ENCODE measurements at places on chromosomes 7 and 10. TPM values are rescaled to one million over a fixed set of nuclear protein-coding genes. Genes with fewer than 3 reads are reported as not detected.

The JCAD gene
- total RNA-seq = 27.1 TPM

The ATXN7L1 gene
- total RNA-seq = 5.1 TPM

DNA sequence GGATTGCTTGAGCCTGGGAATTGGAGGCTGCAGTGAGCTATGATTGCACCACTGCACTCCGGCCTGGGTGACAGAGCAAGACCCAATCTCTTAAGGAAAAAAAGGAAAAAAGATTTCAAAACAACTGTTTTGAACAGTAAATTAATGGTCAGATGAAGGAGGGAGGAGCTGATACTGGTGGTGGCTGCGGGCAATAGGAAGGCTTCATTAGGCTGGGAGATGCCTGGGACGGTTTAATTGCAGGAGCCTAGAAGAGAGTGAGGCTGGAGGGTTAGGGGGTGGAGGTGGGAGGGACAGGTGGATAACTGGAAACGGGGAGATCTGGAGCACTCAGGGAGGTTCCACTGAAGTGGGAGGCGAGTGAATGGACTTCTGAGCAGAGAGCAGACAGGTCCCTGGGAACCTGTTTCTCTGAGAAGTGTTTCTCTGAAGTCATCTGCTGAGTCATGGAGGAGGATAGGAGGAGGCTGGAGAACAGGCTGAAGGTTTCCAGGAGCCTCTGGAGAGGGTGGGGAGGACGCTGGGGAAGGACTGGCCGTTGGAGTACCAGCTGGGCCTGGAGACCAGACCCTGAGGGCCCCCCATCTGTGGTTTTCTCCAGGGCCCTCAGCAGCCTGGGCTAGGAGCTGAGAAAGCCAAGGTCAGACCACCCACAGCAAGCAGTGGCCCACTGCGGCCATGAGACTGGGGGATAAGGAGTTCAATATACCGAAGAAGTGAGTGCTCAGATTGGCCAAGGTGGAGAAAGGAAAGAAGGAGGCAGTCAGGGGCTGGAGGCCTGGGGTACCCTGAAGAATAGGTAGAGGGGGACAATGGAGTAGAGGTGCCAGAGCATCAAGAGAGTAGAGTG lies 14.4 kb upstream of the YWHAG start:
- peak; percentile 57 for DNase-seq
- H3K4me3 ChIP-seq = no peak overlapping the region
- no peaks in the 10 kb centered on the region for H3K27me3 ChIP-seq
- H3K27ac ChIP-seq = no peak overlapping the region
- no peaks in the 10 kb centered on the region for H3K36me3 ChIP-seq
- H3K4me1 ChIP-seq = no peaks in the 10 kb centered on the region

The GALNT17 gene
- total RNA-seq = under 0.01 TPM

The CRHR2 gene
- not detected for total RNA-seq

DNA sequence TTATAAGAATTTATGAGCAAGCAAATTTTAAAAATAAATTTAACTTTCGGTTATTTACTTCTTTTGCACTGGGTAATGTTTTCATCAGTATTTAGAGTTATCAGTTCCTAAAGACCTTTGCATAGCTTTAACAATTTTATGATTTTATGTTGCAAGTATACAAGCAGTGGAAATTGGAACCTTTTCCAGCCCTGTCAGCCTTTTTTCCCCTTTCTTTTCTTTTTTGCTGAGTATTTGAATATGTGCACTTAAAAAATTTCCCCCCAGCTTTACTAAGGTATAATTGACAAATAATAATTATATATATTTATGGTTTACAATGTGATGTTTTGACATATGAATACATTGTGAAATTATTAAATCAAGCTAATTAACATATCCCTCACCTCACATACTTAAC lies 62.6 kb downstream of the MKLN1 start:
- no peaks in the 10 kb centered on the region for H3K36me3 ChIP-seq
- H3K27ac ChIP-seq = no peak overlapping the region
- H3K4me3 ChIP-seq = no peak overlapping the region
- H3K4me1 ChIP-seq = no peaks in the 10 kb centered on the region
- DNase-seq = no peak
- no peaks in the 10 kb centered on the region for H3K27me3 ChIP-seq

The ADRB1 gene
- not detected for total RNA-seq

The PTPRZ1 gene
- total RNA-seq = not detected

DNA sequence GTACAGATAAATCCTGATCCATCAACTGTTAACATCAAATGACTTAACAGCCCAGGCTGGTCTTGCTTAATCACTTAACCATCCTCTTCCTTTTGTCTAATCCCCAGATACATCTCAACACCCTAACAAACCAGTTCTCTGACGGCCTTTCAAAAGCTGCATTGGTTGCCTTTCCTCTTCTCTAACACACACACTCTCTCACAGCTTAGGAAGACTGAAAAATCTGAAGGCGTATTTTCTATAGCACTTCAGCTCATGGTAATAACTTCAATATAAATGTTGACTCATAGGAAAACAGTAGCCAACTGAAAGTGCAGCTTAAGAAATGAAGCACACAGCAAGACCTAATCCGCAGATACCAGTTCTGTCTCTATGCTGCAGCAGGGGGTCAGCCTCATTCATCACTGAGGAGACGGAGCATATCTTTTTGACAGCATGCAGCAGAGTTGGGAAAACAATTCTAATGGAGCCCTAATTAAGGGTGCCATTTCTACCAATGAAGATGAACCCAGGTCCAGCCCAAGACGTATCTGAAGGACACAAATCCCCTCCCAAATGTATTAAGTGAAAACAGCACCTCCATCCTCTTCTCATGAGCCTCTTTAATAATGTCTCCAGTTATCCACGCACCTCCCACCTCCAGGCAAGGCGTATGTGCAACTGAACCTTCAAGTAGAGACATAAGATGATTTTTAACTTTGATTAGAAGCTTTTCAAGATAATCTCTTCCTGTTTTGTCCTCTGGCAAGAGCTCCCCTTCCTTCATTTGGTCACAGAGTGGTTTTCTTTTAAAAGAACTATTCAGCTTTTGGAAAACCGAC lies 211.7 kb upstream of the NFE2L3 start:
- no peaks in the 10 kb centered on the region for H3K27me3 ChIP-seq
- DNase-seq = no peak
- no peak overlapping the region for H3K27ac ChIP-seq
- H3K4me1 ChIP-seq = no peaks in the 10 kb centered on the region
- no peak overlapping the region for H3K4me3 ChIP-seq
- no peaks in the 10 kb centered on the region for H3K36me3 ChIP-seq

GRCh38 chr10:1120306-1120705 lies 64.1 kb downstream of the WDR37 start:
- H3K27me3 ChIP-seq = no peaks in the 10 kb centered on the region
- H3K27ac ChIP-seq = no peak overlapping the region
- no peak overlapping the region for H3K4me3 ChIP-seq
- no peak for DNase-seq

- H3K36me3 ChIP-seq = no peaks in the 10 kb centered on the region
- H3K4me1 ChIP-seq = no peaks in the 10 kb centered on the region
- no peak overlapping the region for H3K27ac ChIP-seq
- H3K4me3 ChIP-seq = no peak overlapping the region
Measured at GRCh38 chr7:4269746-4270145, 412.3 kb upstream of the FOXK1 start.

The SDK1 gene
- total RNA-seq = 8.6 TPM

DNA sequence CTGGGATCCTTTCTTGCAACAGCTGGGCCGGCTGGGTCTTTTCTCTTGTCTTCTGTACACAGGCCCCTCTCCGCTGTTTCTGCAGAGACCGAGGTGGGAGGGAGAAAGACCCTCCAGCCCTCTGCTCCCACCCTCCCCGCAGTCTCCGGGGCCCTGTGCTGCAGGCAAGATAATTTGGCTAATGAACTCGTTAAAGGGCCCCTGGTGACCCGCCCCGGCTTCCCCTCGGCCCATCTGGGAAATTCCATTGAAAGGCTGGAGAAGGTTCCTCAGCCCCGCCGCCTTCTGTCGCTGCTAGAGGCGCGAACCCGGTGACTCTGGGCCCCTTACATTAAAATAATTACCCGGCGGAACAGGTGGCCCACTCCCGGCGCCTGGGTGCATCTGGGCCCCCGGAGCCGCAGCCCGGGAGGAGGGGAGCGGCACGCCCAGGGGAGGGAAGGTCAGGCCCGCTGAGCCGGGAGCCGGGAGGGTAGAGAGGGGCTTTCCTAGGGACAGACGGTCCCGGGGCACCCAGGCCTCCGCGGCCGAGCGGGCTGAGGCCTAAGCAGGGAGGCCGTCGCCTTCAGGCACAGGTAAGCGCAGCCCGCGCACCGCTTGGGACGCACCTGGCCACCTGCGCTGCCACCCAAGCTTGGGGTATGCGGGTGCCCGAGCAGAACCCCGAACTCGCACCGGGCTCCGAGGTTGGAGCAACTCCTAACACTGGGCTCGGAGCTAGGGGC lies 7.3 kb upstream of the MNX1 start:
- H3K27me3 ChIP-seq = peaks cover 93% of the 10 kb centered on the region
- no peaks in the 10 kb centered on the region for H3K36me3 ChIP-seq
- no peak for DNase-seq

The CALML5 gene
- not detected for total RNA-seq

The FANK1 gene
- 2.6 TPM for total RNA-seq

GRCh38 chr7:108135446-108136190 lies 5.5 kb upstream of the LAMB4 start:
- H3K4me1 ChIP-seq = no peaks in the 10 kb centered on the region
- no peak for DNase-seq
- H3K27ac ChIP-seq = no peak overlapping the region

DNA sequence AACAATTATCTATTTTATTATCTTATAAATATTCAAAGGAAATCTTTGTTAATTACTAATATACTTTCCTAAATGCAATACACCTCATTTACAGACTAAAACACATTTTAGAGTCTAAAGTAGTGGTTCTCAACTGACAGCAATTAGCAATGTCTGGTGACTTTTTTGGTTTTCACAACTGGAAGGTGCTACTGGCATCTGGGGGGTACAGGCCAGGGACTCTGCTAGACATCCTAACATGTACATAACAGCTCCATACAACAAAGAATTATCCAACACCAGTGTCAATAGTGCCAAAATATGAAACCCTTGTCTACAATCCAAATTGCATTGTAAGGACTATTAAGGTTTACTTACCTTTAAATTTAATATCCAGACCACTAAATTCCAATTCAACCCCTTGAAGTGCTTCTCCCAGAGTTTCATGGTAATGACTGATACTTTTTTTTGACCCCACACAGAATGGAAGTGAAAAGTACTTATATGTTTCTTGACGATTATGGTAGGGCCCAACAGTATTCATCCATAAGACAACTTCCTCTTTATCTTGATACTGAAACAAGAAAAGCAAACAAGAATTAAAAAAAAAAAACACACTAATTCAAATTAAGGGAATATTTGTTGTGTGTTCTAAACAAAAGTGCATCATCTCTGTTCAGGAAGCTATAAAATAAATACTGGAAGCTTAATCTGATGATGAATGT lies 10.4 kb downstream of the TM9SF3 start:
- H3K4me3 ChIP-seq = no peak overlapping the region
- no peaks in the 10 kb centered on the region for H3K4me1 ChIP-seq
- DNase-seq = no peak
- no peaks in the 10 kb centered on the region for H3K36me3 ChIP-seq
- no peak overlapping the region for H3K27ac ChIP-seq

DNA sequence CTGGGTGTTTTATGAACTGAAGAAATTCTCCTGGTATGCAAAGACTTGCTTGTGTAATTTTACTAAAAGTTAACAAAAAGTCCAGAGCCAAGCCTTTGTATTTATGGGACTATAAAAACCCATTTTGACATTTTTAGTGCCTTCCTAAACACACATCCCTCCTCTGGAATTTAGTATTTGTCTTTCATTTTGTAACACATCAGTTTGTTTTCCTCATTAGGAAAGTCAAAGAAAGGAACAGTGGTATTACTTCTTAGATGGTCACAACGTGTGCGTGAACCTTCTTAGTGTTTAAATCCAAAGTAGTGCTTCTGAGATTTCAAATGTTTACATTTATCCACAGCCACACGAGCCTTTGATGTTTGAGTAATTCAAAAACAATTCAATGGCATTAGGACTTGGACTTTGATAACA lies 103.2 kb upstream of the TMEM106B start:
- DNase-seq = peak; percentile 9
- no peak overlapping the region for H3K4me3 ChIP-seq
- no peak overlapping the region for H3K27ac ChIP-seq
- H3K4me1 ChIP-seq = no peaks in the 10 kb centered on the region

GRCh38 chr7:31074403-31075085 lies 22.4 kb downstream of the ADCYAP1R1 start:
- no peak overlapping the region for H3K4me3 ChIP-seq
- H3K36me3 ChIP-seq = no peaks in the 10 kb centered on the region
- H3K4me1 ChIP-seq = no peaks in the 10 kb centered on the region

The NFE2L3 gene
- total RNA-seq = 5.4 TPM

DNA sequence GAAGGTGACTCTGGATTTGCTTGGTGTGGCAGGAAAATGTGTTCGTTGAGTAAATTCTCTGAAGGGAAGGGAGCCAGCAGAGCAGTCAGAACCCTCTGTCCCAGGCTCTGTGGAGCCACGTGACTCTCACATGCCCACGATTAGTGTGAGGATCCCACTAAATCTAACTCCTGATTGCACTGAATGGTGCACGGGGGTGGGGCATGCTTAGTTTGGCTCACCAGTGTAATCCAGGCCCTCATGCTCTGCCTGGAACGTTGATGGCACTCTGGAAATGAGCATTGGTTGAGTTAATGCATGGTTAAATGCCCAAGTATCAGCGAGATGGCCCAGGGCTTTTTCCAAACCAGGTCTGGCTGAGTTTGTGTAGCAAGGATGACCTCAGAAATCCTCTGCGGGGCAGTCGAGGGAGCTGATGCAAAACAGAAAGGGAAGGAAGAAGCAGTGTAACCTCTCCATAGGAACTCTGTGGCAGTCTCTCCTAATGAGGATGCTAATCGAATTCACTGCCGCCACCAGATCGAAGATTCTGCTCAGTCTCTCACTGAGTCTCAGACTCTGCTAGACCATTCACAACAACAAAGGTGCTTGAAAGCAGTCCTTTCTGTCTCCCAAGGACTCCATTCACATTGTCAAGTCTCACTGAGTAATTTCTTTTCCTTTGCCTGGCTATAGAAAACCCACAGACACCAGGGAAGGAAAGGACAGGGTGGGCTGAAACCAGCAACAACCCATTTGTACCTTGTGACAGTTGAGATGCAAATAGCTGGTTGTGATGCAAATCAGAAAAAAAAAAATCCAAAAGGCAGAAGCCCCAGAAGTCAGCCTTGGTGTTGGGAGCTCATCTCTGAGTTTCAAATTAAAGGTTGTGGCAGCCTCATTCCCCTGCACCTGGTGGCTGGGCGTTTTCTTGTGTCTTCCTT lies 98.1 kb downstream of the C10orf105 start:
- peaks cover 12% of the 10 kb centered on the region for H3K4me1 ChIP-seq
- no peak overlapping the region for H3K4me3 ChIP-seq
- no peak overlapping the region for H3K27ac ChIP-seq

DNA sequence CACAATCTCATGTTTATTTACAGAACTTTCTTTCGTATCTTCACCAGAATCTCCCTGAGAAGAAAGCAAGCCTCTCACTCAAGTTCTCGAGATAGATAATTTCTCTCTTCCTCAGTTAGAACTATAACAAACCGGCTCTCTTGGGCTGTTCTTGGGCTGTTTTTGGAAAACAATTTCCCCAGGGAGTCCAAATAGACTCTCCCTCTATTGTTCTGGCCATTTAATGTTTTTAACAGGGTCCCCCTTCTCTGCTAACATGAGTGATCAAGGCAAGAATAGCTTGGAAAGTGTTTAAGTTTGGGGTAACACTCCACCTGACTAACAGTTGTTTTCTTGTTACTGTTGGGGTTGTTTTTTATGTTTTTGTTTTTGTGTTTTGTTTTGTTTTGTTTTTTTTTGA lies 64.8 kb upstream of the UCN3 start:
- no peak overlapping the region for H3K27ac ChIP-seq
- no peaks in the 10 kb centered on the region for H3K36me3 ChIP-seq
- no peak for DNase-seq
- H3K4me3 ChIP-seq = no peak overlapping the region
- no peaks in the 10 kb centered on the region for H3K4me1 ChIP-seq
- no peaks in the 10 kb centered on the region for H3K27me3 ChIP-seq
